Tibial artery (tissue), 4 donors: ENCODE measurements at places on chromosomes 16 and 17.

- no peak for DNase-seq
These were observed 15.0 kb upstream of the RAI1 start for GRCh38 chr17:17666111-17666714.

- no peak for DNase-seq
These were observed 71.8 kb downstream of the PRKCA start for GRCh38 chr17:66373944-66374817.

GRCh38 chr16:88208112-88208511 is 174.6 kb upstream of the ZNF469 start:
- no peak for DNase-seq

DNA sequence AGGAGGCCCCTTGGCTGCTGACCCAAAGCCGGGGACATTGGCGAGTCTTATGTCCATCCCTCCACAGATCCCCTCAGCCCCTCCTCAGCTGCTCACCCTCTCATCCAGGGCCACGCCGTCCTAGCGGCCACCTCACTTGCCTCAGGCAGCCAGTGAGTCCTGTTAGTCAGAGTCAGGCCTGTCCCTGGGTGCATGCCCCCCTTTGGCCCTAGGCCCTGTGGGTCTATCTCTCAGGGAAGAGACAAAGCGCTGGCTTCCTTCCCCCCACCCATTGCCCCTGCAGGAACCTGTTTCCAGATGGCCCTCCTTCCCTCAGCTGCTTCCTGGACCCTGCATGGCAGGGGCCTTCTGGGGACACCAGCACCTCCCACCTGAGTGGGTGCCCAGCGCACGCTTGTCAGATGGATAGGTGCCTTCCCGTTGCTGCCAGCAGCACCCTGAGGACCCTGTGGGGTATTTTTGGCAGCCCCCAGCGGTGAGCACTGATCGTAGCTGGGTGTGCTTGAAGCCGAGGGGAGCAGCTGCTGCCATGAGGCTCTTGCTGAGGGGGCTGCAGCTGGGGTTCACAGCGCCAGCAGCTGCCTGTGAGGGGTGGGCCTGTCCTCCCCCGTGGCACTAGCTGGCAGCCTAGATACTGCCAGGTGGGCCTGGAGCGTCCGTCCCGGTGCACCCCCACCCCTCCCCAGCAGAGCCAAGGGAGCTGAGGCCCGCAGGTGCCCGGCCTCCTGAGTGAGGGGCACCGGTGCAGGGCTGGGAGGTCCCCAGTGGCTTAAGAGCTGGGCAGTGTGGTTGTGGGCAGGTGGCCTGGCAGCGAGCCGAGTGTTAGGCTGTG is 8.4 kb downstream of the DBNDD1 start:
- no peak for DNase-seq

DNA sequence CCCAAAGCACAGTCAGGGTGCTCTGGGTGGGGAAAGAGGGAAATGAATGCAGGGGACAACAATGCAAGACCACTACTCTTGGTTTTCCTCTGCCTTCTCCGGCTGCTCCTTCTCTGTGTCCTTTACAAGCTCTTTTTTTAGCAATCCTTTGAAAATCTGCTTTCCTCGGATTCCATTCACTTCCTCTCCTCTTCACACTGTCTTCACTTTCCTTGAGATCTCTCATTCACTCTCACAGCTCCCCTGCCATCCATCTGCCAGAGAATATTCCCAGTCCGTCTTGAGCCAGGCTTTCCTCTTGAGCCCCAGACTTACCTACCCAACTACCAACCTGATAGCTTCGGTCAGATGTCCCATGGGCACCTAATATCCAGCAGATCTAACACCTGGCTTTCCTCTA is 11.0 kb upstream of the SPOP start:
- no peak for DNase-seq

DNA sequence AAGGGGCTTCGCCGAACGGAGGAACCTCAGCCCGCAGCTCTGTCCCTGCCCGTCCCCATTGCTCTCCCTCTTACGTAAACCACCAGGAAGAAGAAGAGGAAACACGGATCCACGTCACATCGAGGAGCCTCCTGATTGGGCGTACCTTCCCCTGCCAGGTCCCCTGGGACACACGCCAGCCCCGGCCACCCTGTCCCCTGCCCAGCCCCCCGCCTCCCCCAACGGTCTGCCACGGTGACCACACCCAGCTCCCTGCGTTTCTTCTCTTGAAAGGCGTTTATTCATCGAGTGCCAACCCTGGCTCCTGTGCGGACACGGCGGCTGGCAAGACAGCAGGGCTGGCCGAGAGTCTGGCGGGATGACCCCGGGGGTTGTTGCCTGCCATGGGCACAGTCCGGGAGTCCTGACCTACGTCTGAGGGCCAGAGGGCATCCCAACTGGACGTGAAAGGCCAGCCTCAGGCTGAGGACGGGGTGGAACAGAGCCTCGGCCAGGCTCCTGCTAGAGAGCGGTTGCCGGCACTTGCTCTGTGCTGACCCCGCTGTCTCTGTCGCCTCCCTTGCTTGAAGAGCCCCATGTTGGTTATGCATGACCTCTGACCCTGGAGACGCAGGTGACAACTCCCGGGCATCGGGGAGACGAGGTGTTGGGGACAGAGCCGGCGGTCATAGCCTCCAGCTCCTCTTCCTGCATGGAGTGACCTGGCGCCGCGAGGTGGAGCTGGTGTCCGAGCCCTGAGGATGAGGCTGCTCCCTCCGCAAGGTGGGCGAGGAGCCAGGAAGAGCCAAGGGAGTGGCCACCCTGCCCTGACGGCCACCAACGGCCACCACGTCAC is 40.5 kb upstream of the ACSF3 start:
- no peak for DNase-seq

- no peak for DNase-seq
These were observed 8.2 kb downstream of the PLD2 start for GRCh38 chr17:4815043-4815675.

DNA sequence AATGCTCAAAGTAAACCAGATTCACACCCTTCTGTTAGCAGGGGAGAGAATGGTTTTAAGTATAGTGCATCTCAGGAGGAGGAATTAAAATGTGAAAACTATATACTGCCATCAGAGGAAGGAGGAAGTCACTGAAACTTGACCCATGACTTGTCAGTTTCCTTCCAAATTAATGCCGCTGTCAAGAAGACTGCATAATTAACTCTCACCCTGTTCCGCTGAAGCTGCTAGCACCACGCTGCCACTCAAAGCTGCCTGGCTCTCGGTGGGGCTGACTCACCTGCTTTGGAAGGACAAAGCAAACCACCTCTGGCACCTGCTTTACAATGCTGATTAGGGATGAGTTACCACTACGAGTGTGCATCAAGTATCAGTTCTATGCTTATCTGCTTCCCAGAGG is 37.8 kb upstream of the ULK2 start:
- DNase-seq: no peak

DNA sequence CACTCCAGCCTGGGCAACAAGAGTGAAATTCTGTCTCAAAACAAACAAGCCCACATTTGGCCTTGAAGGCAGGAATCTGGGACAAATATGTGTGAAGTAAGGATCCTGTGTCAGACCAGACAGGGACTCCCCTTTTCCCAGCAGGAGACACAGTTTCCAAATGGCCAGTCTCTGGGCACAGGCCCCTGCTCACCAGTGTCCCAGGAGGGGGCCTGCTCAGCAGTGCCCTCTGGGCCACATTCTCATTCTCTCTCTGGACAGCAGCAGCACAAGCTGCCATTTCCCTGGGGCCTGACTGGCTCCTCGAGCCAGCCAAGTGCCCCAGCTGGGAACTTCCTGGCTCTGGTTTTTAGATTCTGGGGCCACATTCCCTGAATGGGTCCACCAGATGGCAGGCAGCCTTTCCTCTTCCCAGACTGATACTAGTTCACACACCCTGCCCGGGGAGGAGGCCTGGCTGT is 11.7 kb upstream of the MNT start:
- peak; percentile 89 for DNase-seq

- no peak for DNase-seq
These were observed 55.6 kb downstream of the PPM1E start for GRCh38 chr17:58811290-58811689.

DNA sequence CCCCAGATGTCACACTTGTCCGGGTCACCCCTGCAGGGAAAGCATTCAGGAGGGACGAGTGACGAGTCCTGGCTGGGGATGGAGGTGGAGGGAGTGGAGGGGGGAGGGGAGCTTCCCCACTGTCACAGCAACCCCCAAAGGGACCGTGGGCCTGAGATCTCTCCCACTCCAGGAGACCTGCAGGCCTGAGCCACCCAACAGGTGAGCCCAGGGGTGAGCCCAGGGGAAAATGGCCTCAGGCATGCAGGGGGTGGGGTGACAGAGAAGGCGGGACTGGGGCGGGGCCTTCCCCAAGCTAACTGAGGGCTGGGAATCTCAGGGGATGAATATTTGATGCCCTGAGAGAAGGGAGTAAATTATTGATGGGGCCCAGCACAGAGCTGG is 2.4 kb downstream of the USH1G start:
- DNase-seq: no peak

- DNase-seq: no peak
These were observed 226.8 kb downstream of the ENGASE start for GRCh38 chr17:79301469-79301868.

GRCh38 chr17:81412490-81413093 is 17.3 kb downstream of the BAHCC1 start:
- DNase-seq: no peak

GRCh38 chr17:9151091-9151490 is 129.8 kb downstream of the NTN1 start:
- no peak for DNase-seq
